ENCODE measurements at places on chromosomes 7 and 10.

DNA sequence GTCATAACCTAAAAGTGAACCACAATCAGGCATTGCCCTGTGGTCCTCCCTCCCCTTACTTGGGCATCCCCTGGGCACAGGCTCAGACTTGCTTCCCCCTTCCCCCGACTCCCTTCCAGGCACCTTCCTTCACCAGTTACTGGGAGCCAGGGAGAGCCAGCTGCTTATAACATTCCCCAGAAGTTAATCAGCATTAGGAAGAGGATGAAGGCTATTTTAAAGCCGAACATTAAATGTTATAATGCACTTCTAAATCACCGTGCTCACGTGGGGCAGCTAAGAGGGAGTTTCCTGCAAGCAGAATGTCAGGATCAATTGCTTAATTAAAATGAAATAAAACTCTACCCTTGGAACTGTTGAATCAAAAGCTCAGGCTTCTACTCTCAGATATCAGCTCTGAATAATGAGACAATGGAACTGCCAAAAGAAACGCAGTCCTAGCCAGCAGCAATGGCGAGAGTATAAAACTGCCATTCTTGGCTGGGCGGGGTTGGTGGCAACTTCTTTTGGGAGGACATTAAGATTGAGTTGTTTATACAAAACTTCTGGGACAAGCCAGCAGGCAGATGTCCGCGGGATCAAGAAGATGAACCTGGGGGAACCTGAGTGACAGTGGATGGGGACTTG, 169.5 kb downstream of the FANK1 start:
- DNase-seq: no peak

DNA sequence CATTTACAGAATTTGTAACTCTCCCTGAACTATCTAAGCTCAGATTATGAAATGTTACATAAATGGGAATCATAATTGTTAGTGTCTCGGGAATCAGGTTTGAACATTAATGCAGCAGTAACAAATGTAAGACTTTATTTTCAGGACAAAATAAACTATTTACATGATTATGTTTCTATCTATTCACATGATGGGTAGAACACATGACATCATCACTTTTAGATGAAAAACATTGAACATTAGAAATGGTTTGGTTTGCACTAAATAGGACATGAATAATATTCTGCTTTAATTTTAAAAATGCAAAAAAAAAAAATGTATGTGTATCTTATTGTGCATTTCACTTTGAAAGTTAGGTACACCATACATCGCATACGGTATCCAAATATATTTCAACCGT, 745.5 kb upstream of the POT1 start:
- DNase-seq: no peak

DNA sequence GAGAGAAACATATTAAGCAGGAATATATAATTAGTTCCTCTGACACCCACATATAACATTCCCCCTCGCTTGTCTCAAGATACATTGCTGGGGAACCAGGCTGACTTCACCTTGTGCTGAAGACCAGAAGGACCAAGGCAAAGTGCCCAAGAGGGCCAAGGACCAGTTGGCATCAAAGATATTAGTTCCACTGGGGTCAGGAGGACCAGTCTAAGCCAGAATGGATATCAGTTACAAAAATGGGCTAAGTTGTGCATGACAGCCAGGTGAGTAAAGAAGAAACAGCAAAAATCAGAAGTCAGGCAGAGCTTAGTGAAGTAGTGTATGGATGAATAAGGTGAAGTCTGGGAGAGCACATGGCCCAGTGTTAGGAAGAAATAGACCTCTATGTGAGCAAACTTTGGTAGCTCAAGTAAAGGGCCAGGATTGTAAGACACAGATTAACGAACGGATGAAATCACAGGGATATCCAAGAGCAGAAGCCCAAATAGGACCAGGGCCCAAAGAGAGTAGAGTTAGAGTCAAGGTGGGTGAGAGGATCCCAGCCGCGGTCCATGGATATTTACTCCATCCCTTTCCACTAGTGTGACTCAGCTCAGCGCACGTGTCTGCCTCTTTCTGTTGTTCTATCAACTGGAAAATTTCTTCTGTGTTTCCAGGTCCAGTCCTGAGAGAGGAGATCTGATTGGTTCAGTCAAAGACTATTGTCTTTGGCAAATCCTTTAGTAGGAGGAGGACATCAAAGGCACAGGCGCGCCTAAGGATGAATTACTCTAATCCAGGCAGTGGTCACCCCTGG, 5.0 kb downstream of the CALD1 start:
- no peak for DNase-seq

- DNase-seq: no peak
Measured at GRCh38 chr7:37050801-37051200, 326.5 kb upstream of the AOAH start.

- DNase-seq: no peak
Measured at GRCh38 chr7:65404020-65404419, 30.4 kb downstream of the ZNF92 start.

DNA sequence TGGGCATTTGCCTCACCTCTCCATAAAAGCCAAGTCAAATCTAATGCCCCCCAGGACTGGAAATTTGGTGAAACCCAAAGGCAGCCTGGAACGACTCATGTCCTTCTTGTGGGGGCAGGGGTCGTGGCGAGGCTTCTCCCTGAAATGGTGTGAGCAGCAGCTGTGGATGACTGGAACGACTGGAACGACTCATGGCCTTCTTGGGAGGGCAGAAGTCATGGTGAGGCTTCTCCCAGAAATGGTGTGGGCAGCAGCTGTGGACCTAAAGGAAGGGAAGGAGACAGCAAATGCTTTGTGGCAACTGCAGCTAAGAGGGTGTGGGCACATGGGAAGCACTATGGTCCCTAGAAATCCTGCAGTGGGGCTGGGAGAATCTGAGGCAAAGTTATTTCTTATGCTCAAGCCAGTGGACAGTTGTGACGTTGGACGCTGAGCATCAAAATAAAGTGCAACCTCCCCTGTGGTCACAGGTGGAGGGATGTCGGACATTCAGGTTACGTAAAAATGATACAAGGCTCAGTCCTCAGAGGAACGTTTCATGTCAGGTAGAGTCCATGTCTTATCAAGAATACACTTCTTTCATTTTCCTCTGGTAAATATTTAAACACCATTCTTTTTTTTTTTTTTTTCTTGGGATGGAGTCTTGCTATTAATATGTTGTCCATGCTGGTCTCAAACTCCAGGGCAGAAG, 107.0 kb upstream of the KIF5B start:
- DNase-seq: no peak

- DNase-seq: no peak
Measured at GRCh38 chr7:78134256-78134655, 335.7 kb downstream of the PHTF2 start.

DNA sequence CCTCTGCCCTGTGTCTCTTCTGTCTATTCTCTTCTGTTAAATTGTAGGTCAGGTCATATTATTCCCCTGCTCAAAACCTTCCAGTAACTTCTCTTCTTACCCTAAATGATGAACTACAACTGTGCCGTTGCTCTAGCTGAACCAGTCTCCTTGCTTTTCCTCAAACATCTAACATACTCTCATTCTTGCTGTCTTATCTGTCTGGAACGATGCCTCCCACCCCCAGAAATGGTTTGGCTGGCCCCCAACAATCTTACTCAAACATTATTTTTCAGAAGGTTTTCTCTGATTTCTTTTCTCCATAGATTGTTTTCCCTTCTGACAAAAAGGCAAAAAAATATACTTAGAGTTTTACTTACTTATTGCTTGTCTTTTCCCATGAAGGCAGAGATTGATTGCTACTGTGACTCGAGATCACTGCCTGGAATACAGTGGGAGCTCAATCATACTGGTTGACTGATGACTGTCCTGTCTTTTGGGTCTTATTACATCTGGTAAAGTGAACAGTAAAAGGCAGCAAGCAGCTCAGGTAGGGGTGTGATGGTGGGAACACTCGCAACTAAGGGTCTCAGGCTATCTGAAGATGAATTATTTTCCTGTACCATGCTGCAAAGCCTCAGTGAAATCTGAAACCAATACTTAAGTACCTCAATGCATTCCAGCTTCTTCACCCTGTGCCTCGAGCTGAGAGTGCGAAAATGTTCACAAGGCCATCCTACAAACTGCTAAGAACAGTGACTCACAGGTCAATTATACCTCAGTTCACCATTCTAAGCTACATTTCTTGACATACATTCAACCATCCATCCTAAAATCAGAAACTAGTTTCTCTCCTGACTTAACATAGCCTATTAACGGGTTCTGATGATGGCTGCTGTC, 67.6 kb downstream of the DNMBP start:
- DNase-seq: no peak

GRCh38 chr10:68816796-68817412, 10.4 kb upstream of the STOX1 start:
- DNase-seq: no peak

- DNase-seq: no peak
Measured at GRCh38 chr10:89266721-89267453, 15.3 kb upstream of the LIPA start.

GRCh38 chr7:674454-675410, 51.8 kb upstream of the DNAAF5 start:
- no peak for DNase-seq

DNA sequence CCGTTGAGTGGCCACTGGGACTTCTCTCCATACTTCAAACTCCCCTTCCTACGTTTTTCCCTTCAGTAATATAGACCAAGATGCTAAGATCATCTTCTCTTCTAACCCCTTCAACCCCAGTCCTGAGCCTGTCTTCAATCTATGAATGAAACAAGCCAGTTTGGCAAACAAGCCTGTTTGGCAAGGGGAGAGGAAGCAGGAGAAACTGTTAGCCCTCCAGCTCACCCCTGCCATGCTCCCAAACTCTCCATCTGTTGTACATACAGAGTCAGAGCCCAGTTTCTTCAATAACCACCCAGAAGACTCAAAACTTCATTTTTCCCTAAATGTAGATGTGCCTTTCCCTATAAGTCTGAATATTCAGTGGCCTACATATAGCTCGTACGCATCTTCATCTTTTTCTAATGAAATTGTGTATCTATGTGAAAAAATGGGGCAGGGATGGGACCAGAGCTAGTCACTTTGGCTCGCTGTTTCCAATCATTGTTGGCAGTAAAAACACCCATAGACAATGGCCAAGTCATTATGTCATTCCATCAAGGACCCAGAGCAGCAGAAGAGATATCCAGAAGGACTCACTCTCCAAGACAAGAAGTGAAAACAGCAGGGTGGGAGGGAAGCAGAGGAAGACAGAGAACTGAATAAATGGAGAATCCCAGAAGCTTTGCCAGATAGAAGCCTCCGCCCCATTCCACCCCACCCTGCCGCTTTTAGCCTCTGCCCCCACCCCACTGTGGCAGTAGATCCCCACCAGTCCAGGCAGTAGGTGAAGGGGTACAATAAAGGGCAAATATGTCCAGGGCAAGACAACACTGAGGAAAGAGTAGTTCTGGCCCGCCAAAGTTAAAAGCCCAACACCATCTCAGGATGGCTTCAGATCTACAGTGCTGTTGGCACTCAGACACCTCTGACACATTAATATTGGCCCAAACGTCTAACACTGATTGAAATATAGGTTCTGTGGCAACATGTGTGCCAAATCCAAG, 87.3 kb downstream of the DOCK4 start:
- no peak for DNase-seq

GRCh38 chr10:116254422-116255155, 18.4 kb downstream of the GFRA1 start:
- DNase-seq: no peak

DNA sequence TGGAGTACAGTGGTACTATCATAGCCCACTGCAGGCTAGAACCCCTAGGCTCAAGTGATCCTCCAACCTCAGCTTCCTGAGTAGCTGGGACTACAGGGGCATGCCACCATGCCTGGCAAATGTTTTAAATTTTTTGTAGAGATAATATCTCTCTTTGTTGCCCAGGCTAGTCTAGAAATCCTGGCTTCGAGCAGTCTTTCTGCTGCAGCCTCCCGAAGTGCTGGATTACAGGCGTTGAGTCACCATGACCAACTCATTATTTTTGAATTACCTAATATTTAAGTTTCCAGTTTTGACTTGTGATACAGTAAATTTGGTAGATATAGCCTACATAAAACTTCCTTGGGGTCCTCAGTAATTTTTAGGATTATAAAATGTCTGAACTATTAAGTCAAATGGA, 74.1 kb downstream of the RUNDC3B start:
- DNase-seq: no peak

DNA sequence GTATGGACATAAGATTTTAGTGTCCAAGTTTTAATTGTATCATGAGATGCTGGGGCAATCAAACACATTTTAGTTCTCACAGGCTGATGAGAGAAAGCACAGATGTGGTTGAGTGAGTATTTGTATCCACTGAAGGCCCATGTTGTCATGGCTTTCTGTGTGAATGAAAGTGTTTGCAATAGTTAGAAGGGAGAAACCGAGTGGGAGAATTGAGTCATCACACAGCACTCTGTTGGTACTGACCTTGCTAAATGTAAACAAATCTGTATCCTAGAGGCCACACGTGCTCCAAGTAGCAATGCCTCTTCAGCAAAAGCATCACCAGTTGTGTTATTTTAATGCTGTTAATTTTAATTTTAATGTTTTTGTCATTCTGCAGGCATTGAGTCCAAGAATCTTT, 121.2 kb downstream of the EMX2 start:
- DNase-seq: no peak

DNA sequence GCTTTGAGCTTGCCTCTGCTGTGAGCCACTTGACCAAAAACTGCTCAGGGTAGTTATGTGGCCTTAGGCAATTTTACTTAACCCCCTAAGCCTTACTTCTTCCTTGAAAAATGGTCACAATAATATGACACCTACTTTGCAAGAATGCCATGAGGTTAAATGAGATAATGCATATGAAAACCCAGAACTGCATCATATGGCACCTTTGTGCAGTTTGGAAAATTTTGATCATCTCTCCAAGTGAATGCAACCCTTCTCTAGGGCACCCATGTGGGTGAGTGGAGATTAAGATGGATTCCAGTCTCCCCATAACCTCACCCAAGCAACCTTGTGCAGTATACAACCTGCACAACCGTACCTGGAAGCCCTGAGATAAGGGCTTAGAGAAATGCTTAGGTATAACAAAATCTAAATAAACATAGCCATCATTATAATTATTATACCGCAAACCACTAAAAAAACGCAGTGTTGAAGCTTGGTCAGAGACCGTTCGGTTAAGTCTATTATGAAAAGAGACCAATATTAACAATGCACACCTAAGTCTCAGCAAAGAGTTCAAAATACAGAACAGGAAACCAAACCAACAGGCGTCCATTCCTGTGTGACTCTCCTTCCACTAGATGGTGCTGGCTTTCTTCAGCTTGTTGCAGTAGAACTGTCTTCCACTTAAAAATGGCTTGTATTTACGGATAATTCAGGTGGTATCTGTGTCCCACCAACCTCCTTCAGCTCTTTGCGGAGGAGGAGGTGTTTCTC, 21.0 kb upstream of the ASB15 start:
- DNase-seq: no peak

DNA sequence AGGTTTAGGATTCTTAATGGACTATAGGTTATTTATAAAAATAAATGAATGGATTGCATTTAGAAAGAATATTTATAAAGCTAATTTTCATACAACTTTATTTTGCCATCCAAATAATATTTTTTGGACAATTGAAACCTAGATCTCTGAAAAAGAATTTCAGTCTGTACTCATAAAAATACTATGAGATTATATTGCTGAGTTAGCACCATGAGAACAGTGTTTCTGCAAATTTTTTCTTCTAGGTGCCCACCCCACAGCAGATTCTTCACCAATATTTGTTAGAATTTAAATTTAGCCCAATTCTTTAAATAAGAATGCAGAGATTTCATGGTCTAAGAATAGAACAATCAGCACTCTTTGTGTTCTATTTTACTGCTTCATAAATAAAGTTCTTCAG, 85.6 kb upstream of the TEX47 start:
- no peak for DNase-seq

Measured in T-helper 2 cell (primary cell).